Osteoblast (primary cell): ENCODE measurements at places on chromosomes 3 and 15.

DNA sequence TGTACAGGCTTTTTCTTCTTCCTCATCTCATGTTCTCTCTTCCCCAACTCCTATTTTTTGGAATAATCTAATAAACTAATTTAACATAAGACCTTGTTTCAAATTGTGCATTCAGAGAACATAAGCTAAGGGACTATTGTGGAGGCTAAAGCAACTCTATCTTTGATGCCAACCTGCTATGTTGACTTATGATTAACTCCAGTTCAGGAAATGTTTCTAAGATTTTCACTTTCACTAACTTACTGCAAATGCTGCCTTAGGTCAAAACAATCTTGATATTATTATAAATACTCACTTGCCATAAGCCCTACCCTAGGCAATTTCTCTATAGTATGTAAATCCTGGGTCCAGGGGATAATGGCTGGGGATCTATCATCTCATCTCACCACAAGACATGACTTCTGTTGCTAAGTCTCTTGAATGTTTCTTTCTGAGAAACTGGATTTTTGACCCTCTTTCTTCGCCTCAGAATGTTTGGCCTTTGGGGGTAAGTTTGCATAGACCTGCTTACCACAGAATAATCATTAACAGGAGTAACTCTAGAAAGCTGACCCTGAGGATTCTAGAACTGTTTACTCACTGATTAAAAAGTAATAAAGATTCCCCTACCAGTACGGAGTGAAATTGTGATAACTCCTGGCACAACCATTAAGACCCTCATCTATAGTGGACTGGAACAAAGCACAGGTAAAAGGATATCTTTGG is 768.1 kb downstream of the GBE1 start:
- DNase-seq: no peak

DNA sequence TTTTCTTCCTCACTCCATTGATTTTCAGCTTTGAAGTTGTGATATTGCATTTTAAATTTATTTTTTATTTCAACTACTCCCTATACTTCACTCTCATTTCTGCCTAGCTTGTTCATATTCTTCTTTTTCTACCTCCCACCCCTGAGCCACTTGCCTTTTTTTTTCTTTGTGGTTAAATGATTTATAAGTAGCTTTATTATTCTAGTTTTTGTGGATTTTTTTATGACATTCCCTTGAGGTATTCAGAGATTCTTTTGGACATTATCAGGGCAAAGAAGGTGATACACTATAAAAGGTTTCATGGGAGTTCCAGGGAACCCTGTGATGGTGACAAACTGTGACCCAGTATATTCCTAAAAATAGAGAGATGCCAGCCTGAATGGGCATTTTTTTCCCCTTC is 3.3 kb downstream of the C15orf61 start:
- DNase-seq: no peak

- DNase-seq: peak; percentile 59
Measured at GRCh38 chr3:47855461-47856383, 52.8 kb downstream of the DHX30 start.

DNA sequence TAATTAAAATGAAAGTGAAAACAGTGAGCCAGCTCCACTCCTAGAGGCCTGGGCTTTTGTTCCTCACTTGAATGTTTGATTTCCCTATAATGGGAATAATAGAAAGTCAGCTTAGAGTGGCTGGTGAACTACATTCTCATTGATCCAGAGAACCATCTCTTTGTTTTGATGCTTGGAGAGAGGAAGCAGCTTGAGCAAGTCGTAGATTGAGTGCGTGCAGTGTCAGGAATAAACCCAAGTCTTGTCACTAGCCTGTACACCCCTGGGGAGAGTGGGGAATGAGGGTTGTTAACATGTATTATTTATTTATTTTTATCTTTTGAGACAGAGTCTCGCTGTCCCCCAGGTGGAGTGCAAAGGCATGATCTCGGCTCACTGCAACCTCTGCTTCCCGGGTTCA is 885 bp upstream of the LSG1 start:
- DNase-seq: no peak

- no peak for DNase-seq
Measured at GRCh38 chr3:8619548-8619947, 25.1 kb downstream of the SSUH2 start.

DNA sequence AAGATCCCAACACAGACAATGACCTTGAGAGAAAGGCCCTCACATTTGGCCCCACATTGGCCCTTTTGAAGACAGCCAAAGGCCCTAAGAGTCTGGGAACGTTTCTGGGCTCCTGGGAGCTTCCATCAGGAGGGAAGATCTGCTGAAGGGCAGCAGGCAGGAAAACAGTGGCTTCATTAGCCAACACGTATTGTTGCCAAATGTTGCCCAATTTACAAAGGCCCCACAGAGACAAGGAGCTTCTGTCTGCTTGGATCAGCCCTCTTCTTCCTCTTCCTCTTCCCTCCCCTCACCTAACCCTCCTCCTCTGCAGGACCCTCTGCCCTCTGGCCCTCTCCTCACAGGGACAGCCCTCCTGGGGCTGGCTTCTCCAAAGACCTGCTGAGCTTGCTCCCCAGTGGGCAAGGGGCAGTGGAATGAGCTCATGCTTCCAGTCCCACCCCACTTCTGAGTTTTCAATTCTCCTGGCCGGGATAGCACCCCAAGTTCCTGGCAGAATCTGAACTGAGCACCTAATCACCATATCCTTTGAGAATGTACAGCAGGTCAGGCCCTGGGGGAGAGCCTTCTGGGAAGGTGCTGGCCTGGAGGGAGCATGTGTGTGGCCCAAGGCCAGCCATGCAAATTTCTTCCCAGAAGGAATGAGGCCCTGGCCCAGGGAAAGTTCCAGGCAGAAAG is 5.1 kb upstream of the LTF start:
- no peak for DNase-seq

- DNase-seq: no peak
Measured at GRCh38 chr3:12327021-12327420, 38.2 kb downstream of the PPARG start.

DNA sequence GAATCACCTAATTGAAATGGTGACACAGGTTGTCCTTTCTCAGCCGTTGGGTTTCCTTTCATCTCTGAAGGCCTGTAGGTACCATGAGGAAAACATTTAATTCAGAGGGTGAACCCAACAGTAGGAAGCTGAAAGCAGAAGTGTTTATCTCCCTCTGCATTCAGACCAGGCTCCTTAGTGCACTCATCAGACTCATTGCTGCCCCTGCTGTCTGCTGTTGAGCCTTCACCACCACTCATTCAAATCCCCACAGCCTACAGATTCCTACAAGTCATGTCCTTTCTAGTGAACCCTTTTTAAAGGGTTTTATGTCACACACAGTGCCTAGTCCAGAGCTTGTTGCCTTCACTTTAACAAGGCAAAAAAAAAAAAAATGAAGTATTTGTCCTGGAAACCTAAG is 13.4 kb downstream of the WDR48 start:
- DNase-seq: peak; percentile 81

GRCh38 chr15:70146162-70146561 is 48.4 kb upstream of the TLE3 start:
- no peak for DNase-seq
